ENCODE measurements at places on chromosomes 2 and 18.
A peak's percentile ranks its signal among the peaks of the same experiment; 100 is the strongest.

DNA sequence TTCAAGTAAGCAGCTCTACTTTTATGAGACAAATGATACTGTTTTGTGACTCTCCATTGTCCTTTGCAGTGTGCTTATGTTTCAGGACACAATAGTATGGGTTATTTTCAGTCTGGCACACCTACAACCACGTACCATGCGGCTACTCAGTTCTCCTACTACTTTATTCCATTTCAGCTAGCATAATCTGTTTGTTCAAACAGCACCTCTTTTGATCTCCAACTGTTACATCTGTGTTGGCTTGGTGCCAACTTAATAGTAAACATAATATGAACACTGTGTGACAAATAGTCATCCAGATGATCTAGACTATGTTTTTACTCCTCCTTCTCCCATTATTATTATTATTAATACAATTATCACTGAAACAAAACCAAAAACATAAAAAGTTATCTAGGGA is 40.5 kb downstream of the MYO3B start:
- peak; percentile 90 for DNase-seq

- no peak for DNase-seq
Measured at GRCh38 chr2:73205611-73206010, 3.2 kb downstream of the NOTO start.

GRCh38 chr18:13624563-13625237 is 101.7 kb downstream of the FAM210A start:
- DNase-seq = no peak

DNA sequence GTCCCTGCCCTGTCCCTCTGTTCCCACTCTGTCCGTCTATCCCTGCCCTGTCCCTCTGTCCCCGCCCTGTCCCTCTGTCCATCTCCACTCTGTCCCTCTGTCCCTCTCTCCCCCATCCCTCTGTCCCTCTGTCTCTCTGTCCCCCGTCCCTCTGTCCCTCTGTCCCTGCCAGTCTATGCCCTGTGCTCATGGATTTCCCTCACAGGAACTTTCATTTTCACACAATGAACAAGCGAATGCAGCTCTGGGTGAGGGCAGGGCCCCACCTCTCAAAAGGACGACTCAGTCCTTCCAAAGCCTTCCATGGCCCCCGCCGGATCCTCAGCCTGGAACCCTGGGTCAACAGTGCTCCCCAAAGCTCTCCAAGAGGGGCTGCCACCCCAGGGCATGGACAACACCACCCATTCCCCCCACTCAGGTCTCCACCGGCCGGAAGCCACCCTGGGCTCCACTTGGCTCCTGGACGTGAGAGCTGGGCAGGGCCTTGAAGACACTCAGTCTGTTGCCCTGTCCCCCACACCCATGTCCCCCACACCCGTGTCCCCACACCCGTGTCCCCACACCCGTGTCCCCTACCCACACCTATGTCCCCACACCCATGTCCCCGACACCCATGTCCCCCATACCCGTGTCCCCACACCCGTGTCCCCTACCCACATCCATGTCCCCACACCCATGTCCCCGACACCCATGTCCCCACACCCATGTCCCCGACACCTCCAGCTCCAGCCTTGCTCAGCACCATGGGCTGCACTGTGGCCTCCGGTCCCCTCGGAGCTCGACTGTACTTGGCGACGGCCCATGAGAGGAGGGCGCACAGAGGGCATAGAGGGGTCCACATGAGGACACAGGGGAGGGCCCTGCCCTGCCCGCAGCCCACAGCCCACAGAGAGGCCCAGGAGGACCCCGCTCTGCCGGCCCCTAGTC is 156.0 kb downstream of the PXDN start:
- DNase-seq = no peak

DNA sequence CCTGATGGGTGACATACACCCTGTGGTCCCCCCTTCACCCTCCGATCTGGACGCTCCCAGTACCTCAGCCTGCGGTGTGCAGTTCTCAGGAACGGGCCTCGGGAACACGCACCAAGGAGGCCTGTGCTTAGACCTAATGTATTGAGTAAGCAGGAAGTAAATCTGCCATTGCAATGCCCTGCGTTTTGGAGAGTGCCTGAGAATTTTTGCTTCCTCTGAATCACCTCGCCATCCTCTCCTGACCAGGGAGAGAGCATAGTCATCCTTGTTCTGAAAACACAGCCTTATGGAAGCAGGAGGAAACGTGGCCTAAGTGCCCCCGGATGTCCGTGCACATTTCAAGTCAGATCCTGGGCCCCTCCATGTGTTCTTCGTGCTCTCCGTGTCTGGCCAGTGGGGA is 272.2 kb downstream of the NDUFA10 start:
- DNase-seq = no peak

GRCh38 chr2:182064019-182064778 is 78.5 kb downstream of the PPP1R1C start:
- DNase-seq = no peak

DNA sequence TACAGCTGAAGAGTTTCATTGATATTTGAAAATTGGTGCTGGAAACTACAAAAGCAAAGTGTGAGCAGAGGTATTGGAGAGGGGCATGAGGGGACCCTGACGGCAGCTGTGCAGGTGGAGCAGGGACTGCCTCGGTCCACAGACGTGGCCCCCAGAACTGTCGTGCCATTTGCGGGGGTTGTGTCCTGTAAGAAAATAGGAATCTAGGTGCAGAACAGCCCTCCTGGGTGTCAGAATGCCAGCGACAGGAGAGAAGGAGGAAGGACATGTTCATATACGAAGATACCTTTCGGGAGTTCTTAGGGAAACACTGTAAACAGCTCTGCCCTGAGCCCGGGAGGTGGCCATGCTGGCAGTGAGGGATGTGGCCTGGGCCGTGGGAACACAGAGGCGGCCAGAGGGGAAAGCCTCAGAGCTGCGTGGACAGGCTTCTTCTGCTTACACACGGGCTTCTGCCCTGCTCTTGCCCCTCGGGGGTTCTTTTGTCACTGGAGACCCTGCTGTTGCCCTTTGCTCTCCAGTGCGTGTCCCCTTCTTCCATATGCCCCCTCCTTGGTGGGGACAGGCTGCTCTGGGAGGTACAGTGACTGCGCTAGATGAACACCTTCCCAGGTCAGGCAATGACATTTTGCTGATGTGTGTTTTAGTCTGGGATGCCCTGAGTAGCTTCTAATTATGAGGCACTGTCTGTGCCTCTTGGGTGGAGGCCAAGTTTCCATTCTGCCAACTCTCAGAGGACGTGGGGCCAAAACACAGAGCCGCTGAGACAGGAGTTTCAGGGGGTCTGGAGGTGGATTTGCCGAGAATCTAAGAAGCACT is 81.9 kb upstream of the TXNDC2 start:
- peak; percentile 51 for DNase-seq

- no peak for DNase-seq
Measured at GRCh38 chr18:32906506-32907310, 133.9 kb upstream of the KLHL14 start.

DNA sequence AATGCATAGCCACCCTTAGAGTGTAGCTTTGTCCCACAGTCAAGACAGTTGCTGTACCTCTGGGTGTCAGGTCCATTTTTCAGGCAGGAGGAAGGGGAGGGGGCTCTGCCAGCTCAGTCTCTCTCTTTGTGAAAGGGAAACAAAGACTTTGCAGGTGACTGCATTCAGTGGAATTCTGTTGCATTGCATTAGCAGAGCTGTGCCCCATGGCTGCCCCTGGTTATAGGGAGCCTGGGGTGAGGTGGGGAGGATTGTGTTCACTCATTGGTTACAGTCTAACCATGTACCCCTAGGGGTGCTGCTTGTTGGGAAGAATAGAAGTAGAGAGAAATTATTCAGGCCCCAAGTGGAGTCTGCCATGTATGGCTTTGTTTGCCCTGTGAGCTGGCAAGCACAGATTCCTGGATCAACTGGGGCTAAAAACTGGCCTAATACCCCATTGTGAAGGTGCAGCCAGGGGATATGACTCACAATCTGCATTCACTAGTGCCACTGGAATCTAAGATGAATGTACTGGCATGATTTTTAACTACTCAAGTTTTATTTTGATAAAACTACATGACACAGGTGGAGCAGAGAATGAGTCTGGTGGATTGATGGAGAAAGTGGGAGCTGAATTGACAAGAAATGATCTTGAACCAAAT is 118.4 kb downstream of the SH3BP4 start:
- no peak for DNase-seq

Measured in NCI-H1694 treated with DMSO at 0.1 percent for 48 hours (cell line).